NCI-H2107 (cell line): ENCODE measurements at places on chromosomes 12 and 14.

GRCh38 chr14:97456958-97457357 is 659.8 kb downstream of the VRK1 start:
- no peak for DNase-seq

DNA sequence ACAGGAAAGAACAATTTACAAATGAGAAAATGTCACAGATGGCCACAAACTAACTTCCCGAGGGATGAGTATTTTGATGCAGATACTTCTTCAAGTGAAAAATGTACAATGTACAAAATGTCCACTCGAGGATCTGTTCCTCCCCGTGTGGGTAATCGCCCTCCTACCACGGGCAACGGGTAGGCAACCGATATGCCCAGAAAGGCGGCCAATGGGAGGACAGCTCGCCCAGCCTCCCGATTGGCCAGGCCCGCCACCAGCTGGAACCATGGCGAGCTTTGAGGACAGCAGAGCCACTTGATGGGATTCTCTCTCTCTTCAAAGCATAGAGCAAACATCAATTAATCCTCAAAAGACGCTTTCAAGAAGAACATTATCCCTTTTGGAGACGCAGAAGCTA is 42.3 kb downstream of the DPF3 start:
- DNase-seq: no peak

DNA sequence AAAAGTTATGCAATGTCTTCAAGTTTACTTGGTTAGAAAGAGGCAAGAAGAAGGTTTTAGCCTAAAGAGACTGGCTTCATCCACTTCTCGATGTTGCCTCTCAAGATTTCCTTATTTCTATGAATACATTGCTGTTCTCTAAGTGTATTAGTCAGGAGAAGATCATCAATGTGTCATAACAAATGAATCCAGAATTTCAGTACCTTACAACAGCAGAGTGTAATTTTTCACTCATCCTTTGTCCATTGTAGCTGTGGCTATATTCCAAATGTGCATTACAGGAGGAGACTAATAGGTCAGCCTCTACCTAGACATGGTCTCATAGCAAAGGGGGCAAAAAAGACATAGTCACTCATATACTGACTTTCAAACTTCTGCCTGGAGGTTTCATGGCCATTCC is 579.1 kb downstream of the PRKD1 start:
- DNase-seq: no peak

DNA sequence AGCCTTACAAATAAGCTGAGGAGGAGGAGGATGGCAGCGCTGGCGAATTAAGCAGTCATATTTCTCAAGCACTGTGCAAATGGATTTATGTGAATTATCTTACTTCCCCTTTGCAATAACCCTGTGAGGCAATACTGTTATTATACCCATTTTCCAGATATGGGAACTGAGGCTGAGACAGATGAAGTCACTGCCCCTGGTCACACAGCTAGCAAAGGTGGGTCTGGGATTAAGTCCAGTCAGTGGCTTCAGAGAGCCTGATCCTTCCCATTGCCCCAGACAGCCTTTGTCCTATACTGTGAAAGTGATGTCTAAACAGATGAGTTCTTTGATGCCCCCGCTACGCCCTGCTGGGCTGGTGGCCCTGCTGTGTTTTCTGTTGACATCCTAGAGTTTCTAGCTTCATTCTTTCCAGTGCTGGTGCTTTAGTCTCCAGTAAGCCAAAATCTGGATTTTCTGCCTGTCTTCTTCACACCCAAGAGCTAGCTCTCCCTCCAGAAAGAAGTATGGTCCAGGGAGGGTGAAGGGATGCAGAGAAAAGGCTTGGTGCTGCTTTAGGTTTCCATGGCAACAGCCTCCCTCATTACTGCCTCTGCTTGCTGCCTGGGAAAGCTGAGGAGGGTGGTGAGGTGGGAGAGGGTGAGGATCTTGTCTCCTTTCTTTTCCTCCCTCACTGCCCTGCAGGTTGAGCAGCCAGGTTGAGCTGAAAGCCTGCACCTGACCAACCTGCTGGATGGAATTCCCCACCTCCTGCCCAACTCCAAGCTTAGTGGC is 30.7 kb downstream of the TMEM63C start:
- no peak for DNase-seq

- DNase-seq: no peak
Measured at GRCh38 chr12:89468648-89469326, 55.8 kb downstream of the GALNT4 start.

DNA sequence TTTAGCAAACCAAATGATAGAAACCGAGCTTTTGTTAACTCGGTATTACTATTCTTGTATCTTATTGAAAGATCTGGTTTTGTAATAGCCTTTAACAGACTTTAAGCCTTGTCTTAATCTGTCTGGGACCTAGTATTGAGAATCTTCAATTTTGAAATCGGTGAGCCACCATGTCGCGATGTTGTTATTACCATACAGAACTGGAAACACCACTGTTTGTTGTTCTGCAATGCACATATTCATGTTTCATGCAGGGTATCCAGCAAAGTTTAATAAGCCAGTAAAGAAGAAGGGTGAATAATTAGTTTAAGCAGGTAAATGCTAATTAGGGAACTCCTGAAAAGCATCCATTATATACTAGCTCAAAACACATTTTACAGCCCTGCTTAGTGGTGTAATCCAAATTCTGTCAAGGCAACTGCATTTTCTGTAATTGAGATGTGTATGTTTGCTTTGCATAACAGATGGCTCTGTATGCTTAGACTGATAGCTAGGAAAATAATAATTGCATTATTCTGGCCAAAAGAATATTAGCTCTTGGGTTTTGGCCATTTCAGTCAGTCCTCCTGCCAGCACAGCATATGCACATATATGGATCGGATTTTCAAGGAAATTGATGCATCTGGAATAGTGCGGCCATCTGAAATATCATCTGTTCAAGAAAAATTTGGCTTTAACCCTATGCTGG is 389.2 kb downstream of the EGLN3 start:
- DNase-seq: no peak

GRCh38 chr12:126545411-126545810 is 1480.2 kb downstream of the AACS start:
- DNase-seq: no peak

GRCh38 chr12:56197921-56198635 is 8.8 kb upstream of the SMARCC2 start:
- no peak for DNase-seq

DNA sequence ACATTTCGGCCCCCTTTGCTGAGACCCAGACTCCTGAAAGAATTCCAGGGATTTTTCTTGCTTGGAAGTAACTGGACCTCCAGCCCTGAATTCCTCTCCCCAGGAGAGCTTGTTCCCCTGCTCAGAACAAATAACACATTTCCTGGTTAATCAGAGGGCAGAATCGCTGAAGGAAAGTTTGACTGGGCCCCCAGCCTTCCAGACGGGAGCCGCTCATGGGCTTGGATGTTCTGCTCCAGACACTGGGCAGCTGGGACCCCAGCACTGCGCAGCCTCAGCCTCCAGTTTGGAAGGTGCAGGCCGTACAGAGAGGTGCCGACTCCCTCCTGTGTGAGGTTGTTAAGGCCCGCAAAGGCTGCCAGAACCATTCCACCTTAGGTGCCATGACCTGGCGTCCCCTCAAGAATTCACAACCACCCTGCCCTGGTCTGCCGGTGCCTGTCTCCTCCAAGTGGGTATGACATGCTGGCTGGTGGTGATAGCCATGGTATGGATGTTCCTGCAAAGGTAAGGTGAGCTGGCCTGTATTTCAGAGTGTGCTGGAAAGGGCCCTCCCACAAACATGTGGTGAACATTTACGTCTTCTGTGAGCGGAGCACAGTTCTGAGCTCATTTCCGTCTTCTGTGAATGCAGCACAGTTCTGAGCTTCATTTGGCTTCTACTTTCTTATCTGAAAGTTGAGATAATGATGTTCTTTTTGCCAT is 5.1 kb upstream of the LTBP2 start:
- DNase-seq: no peak

- DNase-seq: no peak
Measured at GRCh38 chr14:94474581-94475031, 1.4 kb downstream of the SERPINA9 start.

DNA sequence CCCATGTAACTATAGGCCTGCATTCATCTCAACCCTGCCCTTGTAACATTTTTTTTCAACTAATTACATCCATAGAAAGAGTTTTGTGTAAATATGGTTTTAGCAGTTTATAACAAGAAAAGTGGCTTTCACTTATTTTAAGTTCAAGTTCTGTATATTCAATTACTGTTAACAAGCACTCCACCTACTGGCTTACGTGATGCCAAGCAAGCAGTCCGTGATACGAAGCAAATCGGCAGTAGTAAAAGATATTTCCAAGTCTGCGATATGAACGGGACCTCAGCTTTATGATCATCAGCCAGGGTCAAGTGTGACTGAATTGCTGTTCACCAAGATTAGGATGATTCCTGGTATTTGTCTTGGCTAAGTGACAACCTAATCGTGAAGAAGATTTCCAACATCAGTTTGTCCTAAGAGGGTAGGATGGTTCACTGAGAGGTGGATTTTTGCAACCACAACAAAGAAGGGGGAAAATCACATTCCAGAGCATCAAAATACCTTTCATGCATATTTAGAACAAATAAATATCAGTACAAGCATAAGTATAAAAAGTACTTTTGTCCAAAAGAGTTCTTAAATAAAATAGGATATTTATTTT is 456.2 kb downstream of the FOXG1 start:
- no peak for DNase-seq

DNA sequence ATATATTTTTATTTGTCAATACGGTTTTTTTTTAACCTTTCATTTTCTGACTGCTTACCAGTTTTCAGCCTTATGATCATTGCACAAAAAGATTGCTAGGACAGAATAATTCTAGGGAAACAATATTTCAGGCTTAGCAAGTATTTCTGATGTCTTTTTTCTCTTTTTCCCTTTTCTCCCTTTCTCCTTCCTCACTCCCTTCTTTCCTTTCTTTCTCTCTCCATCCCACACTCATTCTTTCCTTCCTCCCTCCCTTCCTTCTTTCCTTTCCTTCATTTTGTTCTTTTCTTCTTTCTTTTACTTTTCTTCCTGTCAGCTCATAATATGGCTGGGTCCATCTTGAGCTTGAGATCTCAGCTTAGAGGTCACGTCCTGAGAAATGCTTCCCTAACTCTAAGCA is 601.4 kb upstream of the NOVA1 start:
- DNase-seq: no peak

GRCh38 chr14:100711493-100711892 is 15.2 kb upstream of the DLK1 start:
- no peak for DNase-seq

GRCh38 chr12:83865431-83865830 is 1047.2 kb downstream of the SLC6A15 start:
- no peak for DNase-seq

- DNase-seq: no peak
Measured at GRCh38 chr12:806200-806791, 53.9 kb downstream of the WNK1 start.

- DNase-seq: no peak
Measured at GRCh38 chr12:77352946-77353345, 287.6 kb upstream of the E2F7 start.

DNA sequence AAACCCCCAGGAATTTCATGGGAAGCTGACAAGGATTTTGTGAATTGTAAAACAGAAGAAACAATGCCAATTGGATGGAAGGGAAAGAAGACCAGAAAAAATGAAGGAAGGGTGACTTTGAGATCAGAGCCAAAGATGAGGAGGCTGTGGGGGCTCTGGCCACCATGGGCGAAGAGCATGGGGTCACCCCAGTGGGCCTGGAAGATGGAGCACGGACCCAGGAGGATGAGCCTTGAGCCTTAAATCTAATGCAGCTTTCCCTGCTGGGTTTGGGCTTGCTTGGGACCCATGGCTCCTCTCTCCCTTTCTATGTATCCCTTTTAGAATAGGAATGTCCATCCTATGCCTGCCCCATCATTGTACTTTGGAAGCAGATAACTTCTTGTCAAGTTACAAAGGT is 322.2 kb downstream of the TMEM121 start:
- no peak for DNase-seq

- DNase-seq: no peak
Measured at GRCh38 chr14:72599579-72600470, 294.1 kb downstream of the DPF3 start.

GRCh38 chr12:12081836-12082497 is 11.2 kb downstream of the BCL2L14 start:
- DNase-seq: no peak

- peak; percentile 15 for DNase-seq
Measured at GRCh38 chr14:73634011-73634833, 10.6 kb upstream of the DNAL1 start.

GRCh38 chr14:95829321-95829720 is 47.3 kb upstream of the TUNAR start:
- no peak for DNase-seq

DNA sequence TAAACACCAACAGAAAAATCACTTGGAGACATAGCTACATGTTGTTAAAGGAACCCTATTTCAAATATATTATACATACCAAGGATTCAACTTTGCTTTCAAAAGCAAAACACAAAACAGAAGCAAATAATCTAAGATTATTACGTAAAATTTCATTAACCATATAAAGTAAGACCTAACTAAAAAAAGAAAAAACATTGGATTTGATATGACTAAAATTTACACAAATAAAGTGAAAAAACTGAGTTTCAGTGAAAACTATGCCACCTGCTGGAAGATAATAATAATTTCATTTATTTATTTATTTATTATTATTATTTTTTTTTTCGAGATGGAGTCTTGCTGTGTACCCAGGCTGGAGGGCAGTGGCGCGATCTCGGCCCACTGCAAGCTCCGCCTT is 45.2 kb downstream of the WDHD1 start:
- no peak for DNase-seq

GRCh38 chr12:14057895-14058294 is 76.5 kb upstream of the GRIN2B start:
- DNase-seq: no peak

DNA sequence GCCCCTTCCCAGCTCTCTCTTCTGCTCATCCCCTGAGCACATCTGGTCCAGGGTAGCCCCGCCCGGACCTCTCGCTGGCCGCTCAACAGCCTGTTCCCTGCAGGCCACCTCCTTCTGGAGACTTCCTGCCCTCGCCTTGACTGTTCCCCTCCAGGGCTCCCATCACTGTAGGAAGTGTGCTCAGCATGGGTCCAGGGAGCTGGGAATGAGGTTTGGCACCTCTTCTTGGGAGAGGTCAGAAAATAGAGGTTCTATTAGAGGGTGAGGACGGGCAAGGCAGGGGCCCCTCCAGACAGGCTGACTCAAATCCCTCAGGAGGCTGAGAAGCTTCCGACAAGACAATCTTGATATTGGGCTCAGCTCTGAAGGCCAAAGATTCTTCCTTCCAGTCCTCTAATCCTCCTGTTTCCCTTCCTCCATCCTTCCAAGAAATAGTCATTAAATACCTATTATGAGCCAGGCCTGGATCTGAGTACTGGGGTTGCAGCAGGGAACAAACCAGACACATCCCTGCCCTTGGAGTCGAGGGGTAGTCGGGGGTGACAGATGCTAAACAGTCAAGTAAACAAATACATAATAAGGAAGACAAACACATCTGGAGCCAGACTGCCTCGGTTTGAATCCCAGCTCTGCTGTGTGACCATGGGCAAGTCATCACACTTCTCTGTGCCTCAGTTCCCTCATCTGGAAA is 30.6 kb downstream of the CMKLR1 start:
- DNase-seq: no peak

DNA sequence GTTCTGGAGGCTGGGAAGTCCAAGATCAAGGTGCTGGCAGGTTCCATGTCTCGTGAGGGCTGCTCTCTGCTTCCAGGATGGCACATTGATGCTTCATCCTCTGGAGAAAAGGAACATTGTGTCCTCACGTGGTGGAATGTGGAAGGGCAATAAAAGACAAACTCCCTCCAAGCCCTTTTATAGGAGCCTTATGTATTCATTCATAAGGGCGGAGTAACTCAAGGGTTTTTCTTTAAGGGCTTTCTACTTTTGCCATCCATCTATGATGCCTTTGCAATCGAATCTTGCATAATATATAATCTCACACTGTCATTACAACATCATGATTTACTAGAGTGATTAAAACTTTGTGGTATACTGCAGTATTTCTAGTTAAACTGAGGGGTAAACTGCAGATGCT is 132.7 kb upstream of the DDHD1 start:
- DNase-seq: no peak
